Activated CD8-positive, alpha-beta memory T cell treated with anti-CD3 and anti-CD28 coated beads for 4 hours (primary cell): ENCODE measurements at places on chromosomes 7 and 10.

DNA sequence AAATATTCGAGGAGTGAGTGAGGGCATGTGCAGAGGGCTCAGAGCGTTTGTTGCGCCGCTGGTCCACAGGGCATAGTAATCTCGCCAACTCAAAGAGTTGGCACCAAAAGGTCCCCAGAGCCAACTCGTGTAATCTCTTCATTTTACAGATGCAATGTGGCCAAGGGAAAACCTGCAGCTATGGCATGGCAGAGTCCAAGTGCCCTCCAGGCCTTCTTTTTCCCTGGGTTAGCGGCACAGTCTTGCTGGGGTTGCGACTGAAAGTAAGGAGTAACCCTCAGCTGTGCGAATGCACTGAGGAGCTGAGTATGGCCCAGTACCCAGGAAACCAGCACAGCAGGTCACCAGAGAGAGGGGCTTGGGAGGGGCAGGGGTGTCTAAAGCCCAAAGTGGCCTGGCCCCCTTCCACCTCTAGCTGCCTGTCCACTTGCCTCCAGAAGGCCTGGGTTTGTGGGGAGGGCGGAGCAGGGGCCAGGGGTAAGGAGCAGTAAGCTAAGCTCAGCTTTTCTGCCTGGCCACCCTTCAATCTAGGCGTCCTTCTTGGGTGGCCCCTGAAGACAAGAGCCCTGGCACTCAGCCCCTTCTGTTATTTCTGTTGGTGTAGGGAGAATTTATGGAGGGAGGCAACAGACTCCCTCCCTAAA is 3.3 kb upstream of the GAD2 start:
- DNase-seq: no peak

- DNase-seq: no peak
These were observed 207.7 kb upstream of the TEX47 start for GRCh38 chr7:89002981-89003956.

GRCh38 chr10:131579251-131580071 is 267.9 kb upstream of the TCERG1L start:
- DNase-seq: no peak

- DNase-seq: no peak
These were observed 5.5 kb downstream of the ARID5B start for GRCh38 chr10:61907011-61907410.

- no peak for DNase-seq
These were observed 923 bp downstream of the TRIL start for GRCh38 chr7:28957064-28957750.

DNA sequence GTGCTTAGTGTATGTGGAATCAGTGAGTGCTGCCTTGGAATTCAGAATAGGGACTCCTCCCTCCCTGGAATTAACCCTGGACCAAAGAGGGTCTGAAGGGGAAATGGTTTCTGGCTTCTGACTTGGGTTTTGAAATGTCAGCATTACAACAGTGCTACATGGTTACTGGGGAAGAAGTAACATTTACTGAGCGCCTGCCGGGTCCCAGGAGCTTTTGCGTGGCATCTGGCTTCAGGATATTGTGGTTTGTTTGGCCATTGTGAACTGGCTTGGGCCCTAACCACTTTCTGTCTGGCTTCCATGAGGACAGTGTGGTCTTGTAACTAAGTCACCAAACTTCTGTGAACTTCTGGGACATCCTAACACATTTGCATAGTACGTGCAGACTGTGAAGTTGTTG is 21.3 kb downstream of the TSPAN15 start:
- no peak for DNase-seq

- no peak for DNase-seq
These were observed 73.8 kb downstream of the RBM20 start for GRCh38 chr10:110717781-110718589.

DNA sequence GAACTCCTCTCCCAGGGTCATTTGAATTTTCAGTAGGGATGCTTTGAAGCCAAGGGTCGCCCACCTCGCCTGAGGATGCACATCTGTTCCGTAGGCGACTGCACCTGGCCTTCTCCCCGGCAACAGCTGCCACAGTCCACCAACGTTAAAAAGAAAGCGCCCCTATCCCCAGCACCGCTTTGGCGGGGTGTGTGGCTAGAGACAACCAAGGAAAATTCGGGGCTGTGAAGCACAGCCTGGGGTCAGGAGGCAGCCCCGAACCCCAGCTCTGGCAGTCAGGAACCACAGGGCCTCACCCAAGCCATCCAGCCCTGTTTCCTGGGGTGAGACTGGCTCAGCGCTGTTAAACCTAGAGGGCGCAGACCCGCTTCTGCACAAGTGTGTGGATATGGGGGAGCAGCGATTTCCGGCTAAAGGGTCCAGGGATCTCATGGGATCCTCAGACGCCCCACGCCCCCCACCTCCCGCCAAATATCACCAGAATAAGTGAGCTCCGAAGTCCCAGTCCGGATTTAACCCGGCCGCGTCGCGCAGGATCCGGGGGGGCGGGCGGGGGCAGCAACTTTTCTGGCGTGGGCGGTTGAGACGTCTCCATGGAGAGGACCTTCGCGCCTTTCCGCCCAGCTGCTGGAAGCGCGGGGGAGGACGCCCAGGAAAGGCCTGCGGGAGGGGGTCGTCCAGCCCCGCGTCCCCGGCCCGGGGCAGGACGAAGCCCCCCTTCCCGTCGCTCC is 822 bp downstream of the ZC3HAV1L start:
- no peak for DNase-seq

- DNase-seq: no peak
These were observed 175.8 kb upstream of the SORCS1 start for GRCh38 chr10:107340326-107340725.

DNA sequence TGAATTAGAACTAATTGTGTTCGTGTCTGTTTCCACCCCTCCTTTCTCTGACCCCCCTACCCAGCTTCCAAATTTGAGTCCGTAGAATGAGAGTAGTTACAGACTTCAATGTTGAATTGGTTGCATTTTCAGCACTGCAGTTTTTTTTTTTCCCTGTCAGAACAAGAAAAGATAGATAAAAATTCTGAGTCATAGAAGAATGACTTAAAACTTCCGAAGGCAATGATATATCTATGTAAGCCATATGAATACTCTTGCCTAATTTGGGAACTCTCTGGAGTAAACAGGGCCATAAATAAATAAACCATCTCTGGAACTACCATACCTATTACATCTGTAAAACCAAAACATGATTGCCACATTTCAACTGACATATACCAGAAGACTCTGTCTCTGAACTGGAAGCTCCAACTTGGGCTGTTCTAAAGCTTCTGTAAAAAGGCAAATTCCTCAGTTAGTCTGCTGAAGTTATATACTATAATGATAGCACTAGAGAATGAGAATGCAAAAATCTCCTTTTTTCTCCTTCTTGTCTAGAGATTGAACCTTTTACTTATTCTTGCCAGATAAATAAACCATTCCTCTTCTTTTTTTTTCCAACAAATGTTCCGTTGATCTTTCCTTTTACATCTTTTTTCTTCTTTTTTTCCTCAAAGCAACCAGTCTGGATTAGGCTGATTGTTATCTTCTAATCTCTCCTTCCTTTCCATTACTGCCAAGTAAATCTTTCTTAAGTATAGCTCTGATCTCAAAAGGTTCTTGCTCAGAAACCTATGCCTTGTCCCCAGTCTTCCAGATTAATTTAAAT is 23.5 kb downstream of the VCL start:
- no peak for DNase-seq

DNA sequence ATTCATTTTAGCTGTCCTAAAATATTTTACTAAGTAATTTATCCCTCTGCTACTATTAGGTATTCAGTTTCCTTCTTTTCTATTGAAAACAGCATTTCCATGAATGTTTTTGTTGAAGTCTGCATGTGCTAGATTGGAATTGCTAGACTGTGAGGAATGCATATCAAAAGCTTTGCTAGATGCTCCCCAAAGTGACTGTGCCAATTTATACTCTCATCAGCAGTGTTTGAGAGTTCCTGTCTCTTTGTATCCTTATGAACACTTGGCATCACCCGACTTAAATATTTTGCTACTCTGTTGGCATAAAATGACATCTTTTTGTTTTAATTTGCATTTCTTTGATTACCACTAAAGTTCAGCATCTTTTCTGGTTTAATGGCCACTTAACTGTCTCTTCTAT is 45.0 kb upstream of the PRR15 start:
- no peak for DNase-seq

- DNase-seq: no peak
These were observed 80.7 kb downstream of the MMRN2 start for GRCh38 chr10:86876748-86877147.

DNA sequence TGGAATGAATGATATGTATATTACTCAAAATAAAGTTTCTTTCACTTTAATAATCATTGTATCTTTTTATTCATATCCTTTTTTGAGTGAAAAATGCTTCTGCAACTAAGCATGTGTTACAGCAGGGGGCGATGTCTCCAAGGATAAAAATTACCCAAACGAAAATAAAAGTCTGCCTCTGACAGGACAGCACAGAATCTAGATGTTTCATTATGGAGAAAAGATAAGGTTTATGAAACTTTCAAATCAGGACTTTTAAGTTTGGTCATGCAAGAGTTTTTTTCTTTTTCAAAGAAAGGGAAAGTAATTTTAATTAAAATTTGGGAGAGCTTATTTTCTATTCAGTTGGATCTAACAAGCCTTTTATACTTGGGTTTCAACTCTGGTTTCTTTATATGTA is 48.4 kb downstream of the TES start:
- no peak for DNase-seq

DNA sequence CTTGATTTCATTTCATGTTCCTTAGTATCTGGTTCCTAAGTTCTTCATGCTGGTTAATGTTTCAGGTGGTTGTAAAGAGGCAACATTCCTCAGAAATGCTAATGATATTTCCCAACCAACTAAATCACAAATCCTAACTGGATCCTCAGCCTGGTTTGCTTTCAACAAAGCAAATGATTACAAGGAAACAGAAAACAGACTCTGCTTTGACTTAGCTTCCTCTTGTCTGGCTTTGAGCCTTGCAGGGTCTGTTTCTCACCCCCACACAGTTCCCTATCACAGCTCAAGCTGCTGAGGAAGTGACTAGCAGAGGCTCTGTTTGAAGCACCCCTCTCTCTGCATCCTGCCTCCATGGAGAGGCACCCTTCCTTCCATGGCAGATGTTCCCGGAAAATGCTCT is 130.2 kb upstream of the CTTNBP2 start:
- no peak for DNase-seq

- no peak for DNase-seq
These were observed 6.9 kb upstream of the GNG11 start for GRCh38 chr7:93914581-93915066.

DNA sequence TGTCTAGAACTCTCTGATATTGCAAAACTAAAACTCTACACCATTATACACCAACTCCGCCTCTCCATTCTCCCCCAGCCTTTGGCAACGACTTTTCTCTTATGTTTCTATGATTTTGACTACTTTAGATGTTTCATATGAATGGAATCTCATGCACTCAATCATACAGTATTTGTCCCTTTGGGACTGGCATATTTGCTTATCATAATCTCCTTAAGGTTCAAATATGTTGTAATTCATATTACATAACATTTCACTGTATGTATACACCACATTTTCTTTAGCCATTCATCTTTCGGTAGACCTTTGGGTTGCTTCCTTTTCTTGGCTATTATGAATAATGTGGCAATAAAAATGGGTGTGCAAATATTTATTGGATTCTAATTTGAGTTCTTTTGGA is 164.4 kb downstream of the ARL4A start:
- no peak for DNase-seq

DNA sequence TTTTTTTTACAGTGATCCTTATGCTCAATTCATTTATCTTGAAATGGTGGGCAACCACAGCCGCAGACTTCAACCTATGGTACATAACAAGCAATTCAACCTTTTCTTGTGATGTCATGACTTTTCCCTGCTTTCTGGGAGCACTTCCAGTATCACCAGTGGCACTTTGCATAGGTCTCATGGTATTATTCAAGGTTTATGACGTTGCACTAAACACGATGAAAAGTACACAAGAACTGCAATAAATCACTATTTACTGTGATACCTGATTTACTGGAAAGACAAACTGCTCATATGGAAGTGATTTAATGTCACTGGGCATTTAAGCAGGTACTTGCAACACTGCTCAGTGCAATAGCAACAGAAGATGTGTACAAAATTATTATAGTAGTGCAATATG is 251.7 kb upstream of the CXCL12 start:
- DNase-seq: no peak

DNA sequence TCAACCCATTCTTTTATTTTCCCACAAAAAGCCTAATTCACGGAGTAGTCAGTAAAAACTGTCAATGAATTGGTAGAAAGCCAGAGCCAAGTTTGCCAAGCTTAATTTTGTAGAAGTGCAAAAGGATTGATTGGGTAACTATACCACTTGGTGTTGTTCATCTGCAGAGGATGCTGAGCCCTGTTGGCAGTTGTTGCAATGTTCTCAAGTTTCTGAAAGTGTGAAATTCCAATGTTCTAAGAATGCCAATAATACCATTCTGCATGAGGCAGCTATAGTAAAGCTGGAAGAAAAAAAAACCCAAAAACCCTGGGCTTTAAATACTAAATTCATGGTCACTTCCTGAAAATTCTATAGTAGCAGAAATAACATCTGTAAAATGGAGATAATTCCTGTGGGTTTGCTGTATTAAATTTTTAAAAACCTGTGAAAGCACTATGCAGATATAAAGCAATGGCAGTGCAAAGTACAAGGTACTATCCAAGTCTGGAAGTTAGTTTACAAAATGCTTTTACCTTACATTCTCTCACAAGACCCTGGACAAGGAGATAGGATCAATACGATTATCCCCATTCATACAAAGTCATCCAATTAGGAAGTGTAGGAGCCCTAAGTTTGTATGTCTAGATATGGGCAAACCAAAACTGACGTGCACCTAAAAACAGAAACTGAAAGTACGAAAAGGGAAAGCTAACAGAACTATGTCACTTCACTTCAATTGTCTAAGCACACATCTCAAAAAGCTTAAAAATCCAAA is 6.0 kb upstream of the PON1 start:
- no peak for DNase-seq

DNA sequence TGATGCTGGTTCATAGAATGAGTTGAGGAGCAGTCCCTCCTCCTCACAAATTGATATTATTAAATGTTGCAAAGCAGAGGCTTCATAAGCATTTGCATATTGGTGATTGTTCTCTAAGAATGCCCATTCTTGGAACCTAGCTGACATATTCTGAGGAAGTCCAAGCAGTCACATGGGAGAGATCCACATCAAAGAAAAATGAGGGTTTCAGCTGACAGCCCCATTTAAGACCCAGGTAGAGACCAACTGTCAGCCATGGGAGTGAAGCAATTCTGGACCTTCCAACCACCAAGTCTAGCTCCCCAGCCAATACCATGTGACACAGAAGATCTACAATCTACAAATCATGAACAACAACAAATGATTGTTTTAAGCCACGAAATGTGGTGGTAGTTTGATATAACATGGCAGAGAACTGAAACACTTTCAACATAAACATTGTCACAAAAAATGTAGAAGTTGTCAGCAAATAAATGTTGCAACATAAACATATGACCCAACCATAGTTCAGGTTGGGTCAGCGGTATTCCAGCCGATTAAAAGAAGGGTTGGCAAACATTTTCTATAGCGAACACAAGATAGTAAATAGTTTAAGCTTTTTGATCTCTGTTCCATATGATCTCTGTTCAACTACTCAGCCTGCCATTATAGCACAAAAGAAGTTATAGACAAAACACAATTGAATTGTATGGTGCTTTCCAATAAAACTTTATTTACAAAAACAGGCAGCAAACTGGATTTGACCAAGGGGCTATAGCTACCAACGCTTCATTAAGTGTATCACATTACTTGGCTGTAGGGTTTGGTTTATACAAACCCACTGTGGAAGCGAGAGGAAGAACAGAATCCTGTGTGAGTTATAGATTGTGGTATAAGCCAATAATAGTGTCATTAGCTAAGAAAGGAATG is 41.4 kb upstream of the MPP7 start:
- DNase-seq: no peak
